Stimulated activated CD4-positive, alpha-beta T cell treated with anti-CD3 and anti-CD28 coated beads, Interleukin-12 subunit alpha, Interleukin-12 subunit beta, amount 100 ng/mL, for 4 hours (primary cell): ENCODE measurements at places on chromosomes 6 and 20.

GRCh38 chr6:46104209-46104608 lies 25.6 kb upstream of the ENPP4 start:
- DNase-seq = no peak

GRCh38 chr20:2364044-2364443 lies 16.7 kb upstream of the TGM6 start:
- no peak for DNase-seq

DNA sequence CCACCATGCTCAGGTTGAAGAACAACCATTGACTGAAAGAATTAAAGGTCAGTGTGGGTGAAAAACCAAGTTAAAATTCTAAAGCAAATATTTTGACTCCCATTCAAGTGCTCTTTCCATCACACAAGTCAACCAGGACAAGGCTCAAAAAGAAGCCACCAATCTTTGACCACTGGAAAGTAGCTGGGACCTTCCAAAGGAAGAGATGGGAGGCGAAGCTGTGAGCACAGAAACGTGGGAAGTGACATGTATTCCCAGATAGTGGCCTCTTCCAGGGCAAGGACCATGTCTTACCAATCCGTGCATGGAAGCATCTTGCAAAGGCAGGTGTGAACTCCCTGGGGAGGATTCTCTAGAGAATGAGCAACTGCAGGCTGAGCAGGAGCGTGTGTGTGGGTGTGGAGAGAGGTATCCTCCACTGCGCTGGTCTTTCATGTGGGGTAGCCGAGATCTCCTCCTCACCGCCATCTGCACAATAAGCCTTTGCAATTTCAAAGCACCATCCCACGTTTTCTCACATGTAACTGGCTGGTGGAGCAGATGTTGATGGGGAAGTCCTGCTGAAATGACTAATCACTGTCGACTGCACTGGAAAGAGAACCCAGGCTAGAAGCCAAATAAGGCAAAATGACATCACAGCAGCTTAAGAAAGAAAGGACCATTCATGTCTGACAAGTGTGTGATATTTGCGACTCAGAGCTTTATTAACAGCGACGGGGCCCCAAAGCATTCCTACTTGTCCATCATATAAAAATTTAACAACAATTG lies 189.4 kb upstream of the RREB1 start:
- DNase-seq = peak; percentile 73

- no peak for DNase-seq
Measured at GRCh38 chr6:157760589-157761330, 62.3 kb upstream of the SNX9 start.

DNA sequence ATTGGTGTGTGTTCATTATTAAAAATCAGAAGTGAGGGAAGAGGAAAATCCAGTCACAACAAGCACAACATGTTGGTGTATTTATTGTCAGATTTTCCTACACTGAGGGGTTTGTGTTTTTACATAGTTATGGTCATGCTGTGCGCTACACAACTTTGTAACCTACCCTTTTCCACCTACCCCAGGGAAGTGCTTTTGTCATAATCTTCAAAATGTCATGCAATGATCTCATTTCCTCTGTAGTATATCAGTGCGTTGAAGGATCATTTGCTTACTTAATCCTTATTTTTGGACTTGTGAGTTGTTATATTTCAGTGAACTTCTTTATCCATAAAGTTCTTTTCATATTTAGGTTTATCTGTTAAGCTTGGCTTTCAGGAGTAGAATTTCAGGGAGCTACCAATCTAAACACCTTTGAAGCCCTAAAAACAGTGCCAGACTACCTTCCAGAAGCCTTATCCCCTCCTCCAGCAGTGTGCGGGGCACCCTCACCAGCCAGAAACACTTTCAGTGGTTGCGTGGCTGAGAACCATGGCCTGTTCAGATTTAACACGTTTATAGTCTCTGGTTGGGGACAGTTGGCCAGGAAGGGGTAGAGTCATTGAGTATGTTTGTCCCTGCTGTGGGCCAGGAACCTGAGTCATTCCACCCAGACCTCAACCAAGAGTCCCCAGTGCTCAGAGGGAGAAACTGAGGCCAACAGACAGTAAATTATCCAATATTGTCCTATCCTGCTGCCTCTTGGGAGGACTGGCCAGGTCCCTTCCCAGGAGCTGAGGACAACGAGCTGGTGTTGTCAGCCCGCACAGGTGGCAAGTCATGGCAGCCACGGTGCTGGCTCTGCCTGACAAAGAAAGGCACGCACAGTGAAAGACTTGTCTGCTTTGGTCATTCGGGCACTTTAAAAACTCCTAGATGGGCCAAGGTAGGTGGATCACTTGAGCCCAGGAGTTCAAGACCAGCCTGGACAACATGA lies 40.3 kb downstream of the STK35 start:
- DNase-seq = no peak

- DNase-seq = no peak
Measured at GRCh38 chr20:31831771-31832306, 12.7 kb downstream of the MYLK2 start.

DNA sequence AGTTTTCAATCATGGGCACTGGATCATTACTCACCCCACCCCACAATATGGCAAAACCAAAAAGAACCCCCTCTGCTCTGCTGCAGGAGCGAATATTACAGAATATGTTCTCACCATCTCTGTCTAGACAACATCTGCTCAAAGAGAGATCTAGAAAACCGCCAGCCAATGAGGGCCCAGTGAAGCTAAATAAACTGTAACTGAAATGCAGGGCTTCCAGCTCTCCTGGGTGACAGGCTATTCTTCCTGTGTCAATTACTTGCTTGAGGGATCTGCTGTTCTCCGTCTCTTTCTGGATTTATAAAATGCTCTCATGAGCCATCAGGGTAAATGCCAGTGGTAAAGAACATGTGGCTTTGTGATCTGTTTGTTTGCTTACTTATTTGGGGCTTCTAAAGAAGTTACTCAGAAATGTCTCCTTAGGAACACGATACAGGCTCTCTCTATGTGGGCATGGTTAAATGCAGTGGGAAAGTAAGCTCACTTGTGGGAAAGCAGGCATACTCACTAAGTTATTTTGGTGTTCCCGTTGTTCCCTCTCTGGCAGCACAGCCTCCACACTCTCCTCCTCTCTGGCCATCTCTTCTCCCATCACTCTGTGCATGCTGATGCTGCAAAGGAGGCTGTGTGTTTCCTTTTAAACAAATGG lies 44.8 kb downstream of the TTI1 start:
- DNase-seq = no peak

- no peak for DNase-seq
Measured at GRCh38 chr6:150354754-150355571, 13.8 kb upstream of the IYD start.
